Lower leg skin (tissue), 4 donors: ENCODE measurements at places on chromosomes 12 and 14.
A peak's percentile ranks its signal among the peaks of the same experiment; 100 is the strongest.

DNA sequence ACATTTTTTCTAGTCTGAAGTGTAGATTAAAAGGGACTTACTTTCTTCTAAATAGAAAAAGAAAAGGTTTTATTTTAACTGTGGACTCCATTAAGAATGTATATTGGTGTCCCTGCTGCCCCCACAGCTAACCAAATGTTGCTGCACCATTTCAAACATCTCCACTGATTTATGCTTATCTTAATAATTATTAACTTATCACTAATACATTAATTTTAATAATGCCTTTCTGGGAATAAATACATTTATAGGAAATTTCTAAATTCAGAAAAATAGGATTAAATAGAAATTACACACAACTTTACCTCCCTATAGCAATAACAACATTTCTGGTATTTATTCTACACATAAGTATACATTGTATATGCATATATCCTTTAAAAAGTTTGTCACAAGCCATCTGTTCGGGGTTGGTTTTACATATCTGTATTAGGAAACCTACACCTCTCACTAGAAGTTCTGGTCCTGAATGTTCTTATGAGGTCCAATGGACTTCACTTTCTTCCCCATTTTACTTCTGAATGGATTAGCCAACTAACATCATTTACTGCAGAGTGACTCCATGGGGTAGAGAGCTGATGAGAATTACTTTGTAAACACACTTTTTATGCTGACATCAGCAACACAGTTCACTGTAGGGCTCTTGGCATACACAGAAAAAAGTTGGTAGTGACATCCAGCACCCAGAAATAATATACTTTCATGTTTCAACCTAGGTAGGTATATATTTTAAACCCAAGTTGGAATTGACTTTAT lies 9.4 kb upstream of the SELPLG start:
- DNase-seq: no peak

DNA sequence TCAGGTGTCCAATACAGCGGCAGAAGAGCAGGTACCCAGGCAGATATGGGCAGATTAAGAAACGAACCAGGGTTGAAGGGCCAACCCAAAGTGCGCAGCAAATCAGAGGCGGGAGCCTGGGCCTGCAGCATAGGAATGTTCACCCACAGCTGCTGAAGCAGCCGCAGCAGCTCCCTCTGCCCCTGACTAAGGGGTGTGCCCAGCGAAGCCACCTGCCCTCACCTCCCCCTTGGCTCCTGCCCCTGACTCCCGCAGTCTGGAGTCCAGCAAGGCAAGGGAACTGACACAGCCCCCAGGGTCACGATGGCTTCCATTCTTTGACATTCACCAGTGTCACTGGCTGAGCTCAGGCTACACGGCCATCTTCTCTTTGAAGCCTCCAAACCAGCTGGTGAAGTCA lies 27.3 kb upstream of the ZFP36L1 start:
- no peak for DNase-seq

DNA sequence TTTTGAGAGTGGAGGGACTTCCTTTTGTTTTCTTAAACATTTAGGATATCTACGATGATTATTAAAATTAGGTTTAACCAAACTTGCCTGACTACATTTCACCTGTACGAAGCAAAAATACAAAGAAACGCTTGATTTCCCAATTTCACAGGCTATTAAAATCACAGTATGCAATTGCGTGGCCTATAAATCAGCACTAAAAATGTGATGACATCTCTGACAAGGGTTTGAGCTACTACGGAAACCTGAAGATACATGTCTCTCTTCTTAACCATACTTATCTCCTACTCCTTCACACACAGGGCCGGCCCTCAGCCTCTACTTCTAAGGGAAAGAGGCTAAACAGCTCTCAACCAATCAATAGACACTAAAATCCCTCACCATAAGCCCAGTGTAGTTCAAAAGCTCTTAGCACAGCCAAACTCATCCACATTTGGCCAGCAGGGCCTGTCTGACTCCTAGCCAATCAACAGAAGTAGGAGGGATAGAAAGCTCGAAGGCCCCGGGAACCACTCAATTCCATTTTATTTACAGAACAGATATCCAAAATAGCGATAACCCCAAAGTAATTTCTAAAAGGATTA lies 137.3 kb downstream of the FOXN3 start:
- no peak for DNase-seq

GRCh38 chr14:63237791-63238190 lies 33.5 kb downstream of the RHOJ start:
- DNase-seq: no peak

GRCh38 chr12:92096346-92097136 lies 49.1 kb downstream of the BTG1 start:
- no peak for DNase-seq

DNA sequence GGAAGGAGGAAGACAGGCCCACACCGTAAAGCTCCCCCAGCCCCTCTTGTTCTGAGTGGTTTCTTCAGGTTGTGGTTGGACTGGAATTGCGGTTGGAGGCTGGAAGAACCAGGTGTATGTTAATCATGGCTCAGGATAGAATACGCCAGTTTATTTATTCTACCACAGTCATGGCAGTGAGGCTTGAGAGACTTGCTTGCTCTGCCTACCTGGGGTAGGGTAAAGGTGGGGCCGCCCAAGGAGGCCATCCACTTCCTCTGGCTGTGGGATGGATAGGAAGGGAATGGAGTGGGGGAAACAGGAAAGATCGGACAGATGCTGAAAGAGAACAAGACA lies 8.1 kb downstream of the SHMT2 start:
- DNase-seq: no peak

GRCh38 chr12:58841058-58841798 lies 79.1 kb downstream of the LRIG3 start:
- no peak for DNase-seq

DNA sequence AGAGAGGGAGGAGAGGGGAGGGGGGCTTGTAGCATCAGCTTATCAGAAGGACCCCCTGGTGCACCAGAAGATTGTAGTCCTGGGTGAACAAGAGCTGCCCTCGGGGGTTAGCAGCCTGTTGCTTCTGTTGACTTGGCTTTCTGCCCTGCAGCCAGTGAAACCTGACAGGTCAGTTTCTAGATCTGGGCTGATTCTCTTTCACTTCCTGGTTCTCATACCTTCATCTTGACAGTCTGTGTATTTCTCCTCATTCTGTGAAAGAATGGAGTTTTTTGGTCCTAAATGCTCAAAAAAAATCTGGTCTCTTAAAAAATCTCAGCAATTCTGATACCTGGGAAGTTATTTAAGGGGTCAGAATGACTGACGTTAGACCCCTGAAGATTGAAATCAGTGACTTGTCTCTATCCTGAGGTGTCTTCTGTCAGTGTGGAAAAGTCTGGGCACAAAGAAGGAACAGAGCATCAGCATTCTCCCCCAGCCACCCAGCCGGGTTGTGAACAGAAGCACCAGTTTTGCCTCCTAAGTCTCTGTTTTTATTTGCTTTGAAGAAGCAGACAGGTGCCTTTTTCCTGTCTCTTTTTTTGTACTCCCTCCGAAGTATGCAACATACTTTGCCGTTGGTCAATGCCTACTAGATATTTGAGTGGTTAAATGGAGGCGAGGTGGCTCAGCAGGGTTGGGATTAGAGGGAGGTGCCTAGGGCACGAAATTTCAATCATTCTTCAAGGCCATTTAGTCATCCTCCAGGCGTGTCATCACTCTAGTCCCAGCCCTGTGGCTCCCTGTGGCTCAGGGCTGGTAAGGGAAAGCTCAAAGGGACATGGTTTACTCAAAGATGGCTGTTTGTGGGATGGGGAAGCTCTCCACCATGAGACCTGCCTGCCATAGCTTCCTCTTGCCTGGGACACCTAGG lies 24.0 kb downstream of the TTC9 start:
- DNase-seq: no peak

DNA sequence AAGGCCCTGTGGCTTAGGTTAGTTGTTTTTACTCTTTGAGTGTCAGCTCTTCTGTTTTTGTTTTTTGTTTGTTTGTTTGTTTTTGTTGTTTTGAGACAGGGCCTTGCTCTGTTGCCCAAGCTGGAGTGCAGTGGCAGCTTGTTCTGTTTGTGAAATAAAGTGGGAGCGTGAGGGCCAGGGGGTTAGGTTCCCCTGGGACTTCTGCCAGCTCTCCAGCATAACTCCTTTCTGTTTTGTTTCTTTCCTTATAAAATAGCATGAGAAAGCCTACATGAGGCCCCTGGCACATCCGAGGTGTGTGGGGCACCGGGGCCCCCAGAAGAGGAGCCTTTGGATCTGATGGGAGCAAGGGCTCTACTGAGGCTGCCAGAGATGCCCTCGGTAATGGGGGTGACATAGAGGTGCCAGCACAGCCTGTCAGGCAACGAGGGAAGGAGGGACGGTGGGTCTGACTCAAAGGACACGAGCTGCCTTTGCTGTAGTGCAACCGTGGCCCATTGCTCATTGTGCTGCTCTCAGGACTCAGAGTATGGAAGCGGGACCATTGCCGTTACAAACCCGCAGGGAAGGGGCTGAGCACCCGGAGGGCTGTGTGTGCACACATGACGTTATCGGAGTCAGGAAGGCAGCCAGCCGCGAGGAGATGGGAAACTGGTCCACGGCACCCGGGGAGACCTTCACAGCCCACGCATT lies 9.1 kb upstream of the SERPINA11 start:
- peak; percentile 78 for DNase-seq

GRCh38 chr12:104345234-104346066 lies 41.9 kb downstream of the EID3 start:
- peak; percentile 5 for DNase-seq
